ENCODE measurements at places on chromosomes 5 and 9.

DNA sequence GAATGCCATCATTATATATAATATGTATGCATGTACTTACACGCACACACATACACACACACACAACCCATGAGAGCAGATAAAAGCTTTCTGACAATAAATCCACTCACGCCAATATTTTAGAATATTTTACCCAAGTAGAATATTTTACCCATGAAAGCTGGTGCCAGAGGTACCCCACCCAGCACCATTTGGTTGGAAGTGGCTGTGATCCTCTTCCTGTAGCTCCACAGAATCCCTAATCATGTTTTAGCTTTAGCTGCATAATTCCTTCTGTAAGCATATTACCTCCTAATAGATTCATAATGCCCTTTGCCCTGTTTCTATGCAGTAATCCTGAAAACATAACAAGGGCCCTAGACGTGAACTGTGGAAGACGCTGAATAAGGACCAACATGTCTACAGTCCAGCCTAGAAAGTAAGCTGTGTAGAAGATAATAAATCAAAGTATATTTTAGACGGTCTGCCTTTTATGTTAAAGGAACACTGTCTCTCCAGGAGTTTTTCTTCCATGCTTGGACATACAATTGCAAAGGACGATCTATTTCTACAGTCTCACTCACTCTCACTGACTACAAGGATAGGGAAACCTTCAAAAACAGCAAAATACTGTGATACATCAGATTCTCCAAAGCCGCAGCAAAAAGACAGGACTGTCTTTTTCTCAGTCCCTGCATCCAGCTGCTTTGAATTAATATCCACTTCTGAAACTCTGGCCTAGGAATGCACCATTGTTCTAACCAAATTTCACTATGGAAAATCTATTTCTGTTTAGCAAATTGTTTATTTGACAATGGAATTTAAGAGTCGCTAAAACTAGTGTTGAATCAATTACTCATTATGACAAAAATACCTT is 98.2 kb downstream of the USP20 start:
- DNase-seq = no peak

- no peak for DNase-seq
These were observed 239.2 kb downstream of the EFNA5 start for GRCh38 chr5:107431536-107431935.

DNA sequence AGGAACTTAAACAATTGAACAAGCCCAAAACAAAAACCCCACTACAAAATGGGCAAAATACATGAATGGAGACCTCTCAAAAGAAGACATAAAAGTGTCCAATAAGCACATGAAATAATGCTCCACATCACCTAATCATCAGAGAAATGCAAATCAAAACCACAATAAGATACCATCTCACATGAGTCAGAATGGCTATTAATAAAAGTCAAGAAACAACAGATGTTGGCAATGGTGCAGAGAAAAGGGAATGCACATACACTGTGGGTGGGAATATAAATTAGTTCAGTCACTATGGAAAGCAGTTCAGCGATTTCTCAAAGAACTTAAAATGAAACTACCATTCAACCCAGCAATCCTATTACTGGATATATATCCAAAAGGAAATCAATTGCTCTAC is 337.4 kb upstream of the GRIA1 start:
- DNase-seq = peak; percentile 64

DNA sequence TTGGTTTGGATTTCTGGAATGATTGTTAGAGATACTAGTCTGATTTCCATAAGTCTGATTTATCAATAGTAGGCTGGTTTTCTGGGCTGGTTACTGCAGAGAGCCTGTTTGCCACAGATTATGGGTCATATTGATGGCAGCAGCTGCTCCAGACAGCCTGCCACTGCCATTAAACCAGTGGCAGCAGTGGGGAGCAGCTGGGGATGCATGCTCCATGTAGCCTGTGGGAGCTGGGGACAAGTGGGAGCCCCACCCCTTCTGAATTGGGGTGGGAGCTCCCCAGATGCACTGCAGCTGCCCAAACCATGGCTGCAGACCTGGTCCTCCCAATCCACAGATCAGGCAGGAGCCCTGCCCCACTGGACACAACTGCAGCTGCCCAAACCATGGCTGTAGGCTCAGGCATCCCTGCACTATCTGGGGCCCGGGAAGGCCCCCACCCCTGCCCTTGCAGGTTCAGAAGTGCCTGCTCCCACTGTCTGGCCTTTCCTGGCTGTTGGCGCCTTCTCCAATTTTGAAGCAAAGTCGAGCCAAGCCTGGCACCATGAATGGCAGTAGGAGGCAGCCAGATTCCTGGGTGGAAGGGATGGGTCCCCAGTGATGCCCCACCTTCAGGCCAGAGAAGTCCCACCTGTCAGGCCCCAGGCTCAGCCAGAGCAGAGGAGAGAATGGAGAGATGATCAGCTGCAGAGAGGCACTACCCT is 402.9 kb upstream of the TYRP1 start:
- no peak for DNase-seq

GRCh38 chr5:22549876-22550671 is 303.1 kb downstream of the CDH12 start:
- no peak for DNase-seq

GRCh38 chr9:69085569-69086283 is 50.2 kb downstream of the FXN start:
- DNase-seq = peak; percentile 17

DNA sequence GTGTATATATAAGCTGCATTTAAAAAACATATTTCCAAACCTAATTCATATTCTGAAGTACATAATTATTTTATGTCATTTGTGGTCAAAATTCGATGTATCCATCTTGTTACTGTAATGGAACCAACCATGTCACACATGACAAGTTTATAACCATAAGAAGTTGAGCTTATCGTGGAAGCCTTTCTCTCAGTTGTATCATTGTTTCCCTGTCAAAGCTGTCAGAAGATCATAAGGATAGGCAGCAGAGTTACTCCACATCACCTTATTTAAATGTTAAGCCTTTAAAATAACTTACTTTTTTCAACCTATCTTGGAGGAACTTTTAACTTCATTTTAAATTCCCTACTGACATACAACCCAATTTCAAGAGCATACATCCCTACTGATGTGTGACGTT is 841.5 kb downstream of the PTPRD start:
- no peak for DNase-seq

DNA sequence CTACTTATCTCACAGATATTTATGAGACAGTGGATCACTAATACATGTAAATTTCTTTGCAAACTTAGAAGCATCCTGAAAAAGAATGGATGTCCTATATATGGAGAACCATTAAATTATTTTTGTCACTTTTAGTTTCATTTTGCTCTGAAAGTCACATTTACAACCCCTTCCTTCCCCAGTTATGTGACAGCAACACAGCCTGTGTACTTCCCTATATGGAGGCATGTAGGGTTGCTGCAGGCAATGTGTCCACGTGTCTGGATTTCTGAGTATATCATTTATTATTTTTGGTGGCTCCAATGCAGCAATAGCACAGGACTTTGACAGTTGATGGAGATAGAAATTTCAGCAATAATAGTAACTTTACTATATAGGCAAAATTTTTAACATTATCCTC is 156.4 kb downstream of the ST8SIA4 start:
- no peak for DNase-seq

DNA sequence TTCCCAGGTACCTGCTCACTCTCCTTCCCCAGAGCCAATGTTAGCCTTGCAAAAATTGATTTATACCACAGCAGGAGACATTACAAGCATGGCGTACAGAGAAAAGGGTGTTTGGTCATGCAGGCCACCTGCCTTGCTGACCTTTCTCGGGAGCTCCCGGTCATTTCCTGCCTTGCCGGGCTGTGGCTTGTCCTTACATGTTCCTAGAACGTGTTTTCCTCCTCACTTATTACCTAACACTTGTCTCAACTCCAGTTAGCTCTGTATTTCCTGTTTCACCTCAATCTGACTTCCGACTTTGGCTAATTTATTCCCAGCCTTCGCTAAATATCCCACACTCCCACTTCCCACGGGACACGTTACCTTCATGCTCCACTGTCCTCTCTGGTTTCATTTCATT is 282.5 kb downstream of the ICE1 start:
- DNase-seq = no peak

DNA sequence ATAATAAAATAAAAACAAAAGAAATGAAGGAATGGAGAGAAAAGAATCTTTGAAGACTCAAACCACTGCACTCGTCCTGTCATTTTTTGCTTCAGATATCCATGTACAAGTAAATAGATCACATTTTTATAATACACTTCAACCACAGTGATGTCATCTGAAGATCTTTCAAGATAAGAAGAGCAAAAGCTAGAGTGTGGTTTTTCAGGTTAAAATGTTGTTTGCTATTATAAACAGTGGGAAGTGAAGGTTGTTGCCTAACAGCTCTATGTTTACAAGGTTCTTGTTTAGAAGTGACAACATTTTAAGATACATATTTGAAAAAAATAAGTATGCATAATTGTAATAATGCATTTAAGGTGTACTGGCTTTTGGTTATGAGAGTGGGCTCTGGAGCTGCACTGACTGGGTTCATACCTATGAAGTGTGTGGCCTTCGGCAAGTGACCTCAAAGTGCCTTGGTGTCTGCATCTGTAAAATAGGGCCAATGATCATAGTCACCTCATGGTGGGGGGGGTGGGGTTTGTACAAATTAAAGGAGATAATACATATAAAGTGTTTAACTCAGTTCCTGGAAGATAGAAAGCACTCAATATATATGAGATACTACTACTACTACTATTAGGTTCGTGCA is 45.5 kb upstream of the IL7R start:
- DNase-seq = no peak

- DNase-seq = no peak
These were observed 339.6 kb upstream of the KIF2A start for GRCh38 chr5:61966296-61966955.

DNA sequence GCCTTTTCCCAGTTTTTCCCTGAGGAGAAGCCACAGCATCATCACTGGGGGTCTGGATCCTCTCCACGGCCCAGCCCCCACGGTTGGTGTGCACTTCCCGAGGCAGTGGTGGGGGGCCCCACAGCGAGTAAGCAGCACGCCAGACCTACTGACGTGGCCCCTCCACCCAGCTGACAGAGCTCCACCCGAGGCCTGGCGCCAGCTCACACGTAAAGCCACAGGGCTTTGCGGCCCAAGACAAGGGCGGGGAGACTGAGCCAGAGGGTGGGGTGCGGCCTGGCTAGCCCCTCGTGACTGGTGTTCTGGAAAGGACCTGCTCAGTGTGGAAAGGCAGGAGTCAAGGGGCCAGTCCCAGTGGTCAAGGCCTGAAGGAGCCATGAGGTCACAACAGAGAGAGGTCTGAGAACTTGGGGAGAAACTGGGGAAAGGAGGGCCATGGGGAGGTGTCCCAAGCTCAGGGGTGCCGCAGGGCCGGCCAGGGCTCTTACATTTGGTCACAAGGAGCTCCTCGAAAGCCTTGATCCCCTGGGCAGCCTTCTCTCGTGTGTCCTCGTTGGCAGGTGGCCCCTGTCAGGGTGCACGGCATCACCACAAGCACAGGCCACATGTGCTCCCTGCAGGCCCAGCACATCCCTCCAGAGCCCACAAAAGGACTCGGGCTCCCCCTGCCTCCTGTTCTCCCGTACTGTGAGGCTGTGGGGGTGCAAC is 5.5 kb downstream of the SNAPC4 start:
- DNase-seq = no peak

- no peak for DNase-seq
These were observed 17.3 kb upstream of the CCNB1 start for GRCh38 chr5:69149676-69150010.

- DNase-seq = no peak
These were observed 18.4 kb downstream of the NXNL2 start for GRCh38 chr9:88553350-88553749.

DNA sequence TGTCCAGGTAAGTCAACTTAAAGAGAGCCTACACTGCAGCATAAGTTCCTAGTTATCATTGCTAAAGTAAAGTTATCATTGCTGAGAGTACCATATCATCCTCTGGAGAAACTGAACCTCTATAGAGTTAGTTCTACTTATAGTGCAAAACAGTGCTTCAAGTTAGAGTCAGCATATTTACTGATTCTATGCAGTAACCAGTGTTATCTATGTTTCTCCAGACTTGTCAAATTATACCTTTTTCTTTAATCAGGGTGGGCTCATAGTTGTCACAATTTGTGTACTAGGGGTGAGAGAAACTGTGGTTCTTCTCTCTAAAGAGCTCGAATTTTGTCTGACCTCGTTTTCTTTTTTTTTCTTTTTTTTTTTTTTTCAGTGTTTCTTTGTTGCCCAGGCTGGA is 79.6 kb downstream of the ANXA2R start:
- DNase-seq = no peak

GRCh38 chr9:98222885-98223691 is 30.7 kb upstream of the CORO2A start:
- DNase-seq = peak; percentile 95

DNA sequence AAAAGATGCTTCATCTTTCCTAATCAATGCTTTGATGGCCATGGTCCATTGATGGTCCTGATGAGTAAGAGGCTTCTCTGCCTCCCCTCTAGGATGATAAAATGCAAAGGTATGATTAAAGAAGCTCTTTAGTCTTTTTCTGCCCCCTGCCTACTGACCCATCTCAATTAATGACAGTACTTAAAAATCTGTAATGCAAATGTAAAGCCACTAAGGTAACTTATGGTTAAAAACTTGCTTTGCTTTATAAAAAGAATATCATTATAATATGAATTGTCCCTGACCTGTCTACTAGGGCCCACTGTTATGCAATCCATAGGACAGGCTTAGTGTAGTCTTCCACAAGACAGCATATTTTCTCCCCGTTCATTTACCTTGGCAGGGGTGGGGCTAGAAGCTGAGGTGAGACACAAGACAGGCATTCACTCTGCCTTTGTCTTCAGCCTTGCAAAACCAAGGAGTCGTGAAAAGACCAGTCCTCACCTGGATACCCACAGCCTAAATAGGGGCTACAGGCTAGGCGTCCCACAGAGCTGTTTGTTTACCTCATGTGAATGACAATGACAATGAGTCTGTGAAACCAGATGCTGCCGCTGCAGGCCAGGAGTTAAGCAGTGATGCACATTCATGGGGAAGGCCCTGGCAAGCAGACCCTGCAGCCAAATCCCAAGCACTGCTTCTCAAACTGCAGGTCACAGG is 60.4 kb downstream of the BNC2 start:
- DNase-seq = no peak

DNA sequence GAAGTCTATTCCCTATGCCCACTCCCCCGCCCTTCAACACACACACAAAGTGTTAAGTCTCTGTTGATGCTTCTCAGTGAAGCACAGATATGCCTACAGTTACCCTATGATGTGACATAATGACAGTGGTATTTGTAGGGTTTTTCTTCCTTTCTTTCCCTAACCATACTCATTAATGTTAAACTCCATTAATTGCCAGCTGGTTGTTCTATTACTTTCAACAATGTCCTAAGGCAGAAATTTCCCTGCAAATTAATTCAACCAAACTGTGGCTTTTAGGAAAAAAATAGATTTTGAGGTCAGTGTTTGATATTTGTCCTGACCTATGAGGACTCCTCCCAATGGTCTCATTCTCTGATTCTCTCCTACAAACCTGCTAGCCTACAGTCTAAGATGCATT is 38.2 kb upstream of the SLCO6A1 start:
- no peak for DNase-seq

- DNase-seq = no peak
These were observed at the start of gene PCDHGA3 for GRCh38 chr5:141343242-141343952. Gene PCDHGA3, plus strand, starts transcription at chr5:141343829. Its CDS starts 205 bp downstream, at chr5:141344034.

GRCh38 chr5:29568028-29568427 is 1625.5 kb upstream of the CDH6 start:
- no peak for DNase-seq
